ENCODE measurements at places on chromosomes 16 and 17. TPM values are rescaled to one million over a fixed set of nuclear protein-coding genes. Genes with fewer than 3 reads are reported as not detected.

DNA sequence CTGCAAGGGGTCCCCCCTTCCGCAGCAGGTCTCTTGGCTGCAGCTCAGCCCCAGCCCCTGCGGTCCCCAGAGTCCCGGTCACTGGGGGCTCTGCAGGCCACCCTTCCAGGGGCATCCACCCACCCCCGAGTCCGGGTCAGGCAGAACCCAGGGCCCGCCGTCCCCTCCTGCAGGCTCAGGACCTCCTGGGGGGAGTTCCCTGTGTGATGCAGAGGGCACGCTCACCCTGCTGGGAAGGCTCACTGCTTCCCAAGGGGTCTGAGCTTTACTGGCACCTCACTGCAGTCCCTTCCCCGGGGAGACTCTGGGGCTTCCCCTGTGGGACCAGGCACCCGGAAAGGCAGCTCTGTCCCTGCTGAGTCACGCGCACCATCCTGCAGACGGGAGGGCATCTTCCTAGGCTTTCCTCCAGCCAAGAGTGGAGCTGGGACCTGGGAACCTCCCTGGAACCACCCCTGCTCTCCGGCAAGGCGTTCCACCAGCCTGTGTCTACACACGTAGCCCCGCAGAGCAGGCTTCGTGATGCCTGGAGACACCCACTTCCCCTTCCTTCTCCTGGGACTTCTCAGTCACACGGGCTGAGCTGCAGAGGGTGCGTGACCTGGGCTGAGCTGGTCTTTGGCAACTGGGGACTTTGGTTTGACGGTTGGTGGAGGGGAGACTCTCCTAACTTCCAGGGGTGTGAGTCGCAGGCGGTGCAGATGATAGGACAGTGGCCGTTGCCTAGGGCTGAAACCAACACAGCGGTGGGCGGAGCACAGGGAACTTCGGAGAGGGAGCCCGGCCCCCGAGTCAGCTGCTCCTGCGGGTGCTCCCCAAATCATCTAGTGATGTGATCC, 23.4 kb downstream of the SLC25A10 start:
- no peaks in the 10 kb centered on the region for H3K36me3 ChIP-seq
- H3K27me3 ChIP-seq: peaks cover 15% of the 10 kb centered on the region
- H3K27ac ChIP-seq: no peak overlapping the region
- peaks cover 10% of the 10 kb centered on the region for H3K4me1 ChIP-seq
- peak overlapping the region; percentile 77 for H3K4me3 ChIP-seq

DNA sequence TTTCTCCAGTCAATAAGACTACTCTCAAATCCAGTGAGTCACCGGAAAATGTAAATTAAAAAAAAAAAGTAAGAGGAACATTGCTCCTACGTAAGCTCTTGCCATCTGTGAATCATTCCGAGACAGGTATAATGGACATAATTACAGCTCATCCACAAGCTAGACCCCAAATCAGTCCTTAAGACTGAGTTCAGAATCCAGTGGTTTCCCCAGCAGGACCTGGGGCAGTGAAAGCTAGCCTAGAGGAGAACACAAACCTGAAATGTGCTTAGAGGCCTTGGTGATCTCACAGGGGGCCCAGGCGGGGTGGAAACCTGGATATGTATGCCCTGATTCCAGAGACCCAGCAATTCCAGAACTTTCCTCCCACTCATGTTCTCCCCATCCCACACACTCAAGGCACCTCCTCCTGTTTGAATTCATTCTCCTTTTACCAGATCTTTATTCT, 132.0 kb downstream of the COPRS start:
- peaks cover 5% of the 10 kb centered on the region for H3K27me3 ChIP-seq
- H3K4me3 ChIP-seq: no peak overlapping the region
- H3K4me1 ChIP-seq: no peaks in the 10 kb centered on the region
- no peaks in the 10 kb centered on the region for H3K36me3 ChIP-seq
- H3K27ac ChIP-seq: no peak overlapping the region
- DNase-seq: no peak

- H3K4me3 ChIP-seq: no peak overlapping the region
- H3K27me3 ChIP-seq: no peaks in the 10 kb centered on the region
- H3K27ac ChIP-seq: peak overlapping the region; percentile 13
- H3K4me1 ChIP-seq: peaks cover 3% of the 10 kb centered on the region
These were observed 21.1 kb downstream of the NXPH3 start for GRCh38 chr17:49596613-49597244.

DNA sequence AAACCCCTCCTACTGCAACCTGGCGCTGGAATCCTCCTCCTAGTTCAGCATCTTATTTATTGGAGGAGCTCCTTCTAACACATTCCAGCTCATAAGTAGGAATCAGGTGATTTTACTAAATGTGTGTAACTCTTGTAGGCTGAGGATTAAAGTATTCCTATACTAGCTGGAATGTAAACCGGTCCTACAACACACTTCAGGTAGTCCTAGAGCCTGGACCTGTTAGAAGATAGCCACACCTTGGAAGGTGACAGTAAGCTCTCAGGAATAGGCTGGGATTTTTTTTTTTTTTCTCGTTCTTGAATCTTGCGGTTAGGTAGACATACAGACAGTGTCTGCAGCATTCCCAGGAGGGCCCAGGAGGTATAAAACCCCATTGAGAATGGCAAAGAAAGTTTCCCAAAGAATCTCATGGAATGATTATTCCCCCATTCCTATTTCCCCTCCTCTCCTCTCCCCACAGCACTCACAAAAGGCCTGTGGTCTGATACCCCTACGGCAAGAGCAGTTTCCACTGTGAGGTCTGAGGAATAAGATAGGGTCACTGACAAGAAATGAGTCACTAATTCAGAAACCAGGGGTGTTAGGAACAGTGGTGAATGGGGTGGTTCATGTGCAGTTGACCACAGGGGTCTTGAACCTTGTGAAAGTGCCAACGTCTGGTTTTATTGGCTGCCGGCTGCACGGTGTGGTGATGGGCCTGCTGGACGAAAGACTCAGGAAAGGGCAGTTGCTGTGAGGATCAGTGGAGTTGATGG, 267.1 kb downstream of the UTP18 start:
- H3K27ac ChIP-seq: no peak overlapping the region
- no peaks in the 10 kb centered on the region for H3K4me1 ChIP-seq

GRCh38 chr17:77352996-77353395, 212.2 kb downstream of the SEC14L1 start:
- no peak overlapping the region for H3K27ac ChIP-seq
- DNase-seq: peak; percentile 44
- H3K36me3 ChIP-seq: no peaks in the 10 kb centered on the region
- H3K27me3 ChIP-seq: no peaks in the 10 kb centered on the region
- peaks cover 16% of the 10 kb centered on the region for H3K4me1 ChIP-seq

GRCh38 chr16:47858333-47858982, 297.3 kb downstream of the ABCC12 start:
- H3K36me3 ChIP-seq: no peaks in the 10 kb centered on the region
- no peaks in the 10 kb centered on the region for H3K4me1 ChIP-seq
- DNase-seq: no peak
- peaks cover 8% of the 10 kb centered on the region for H3K27me3 ChIP-seq

DNA sequence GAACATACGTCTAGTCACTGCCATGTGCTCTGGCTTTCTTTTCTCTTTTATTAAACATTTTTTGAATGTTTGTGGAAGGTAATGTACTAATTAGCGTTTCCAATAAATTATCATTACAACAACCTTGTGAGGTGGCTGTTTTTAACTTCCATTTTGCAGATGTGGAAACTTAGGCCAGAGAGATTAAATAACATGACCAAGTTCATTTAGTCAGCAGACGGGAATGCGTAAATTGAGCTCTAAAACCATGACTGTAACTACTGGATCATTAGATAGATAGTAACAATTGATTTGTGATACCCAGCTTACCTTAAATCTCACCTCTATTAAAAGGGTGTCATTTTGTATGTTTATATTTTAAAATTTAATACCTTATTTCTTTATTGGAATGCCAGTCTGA, 49.4 kb downstream of the RABEP1 start:
- peaks cover 14% of the 10 kb centered on the region for H3K4me1 ChIP-seq
- no peak overlapping the region for H3K27ac ChIP-seq
- no peak overlapping the region for H3K4me3 ChIP-seq
- H3K27me3 ChIP-seq: no peaks in the 10 kb centered on the region

DNA sequence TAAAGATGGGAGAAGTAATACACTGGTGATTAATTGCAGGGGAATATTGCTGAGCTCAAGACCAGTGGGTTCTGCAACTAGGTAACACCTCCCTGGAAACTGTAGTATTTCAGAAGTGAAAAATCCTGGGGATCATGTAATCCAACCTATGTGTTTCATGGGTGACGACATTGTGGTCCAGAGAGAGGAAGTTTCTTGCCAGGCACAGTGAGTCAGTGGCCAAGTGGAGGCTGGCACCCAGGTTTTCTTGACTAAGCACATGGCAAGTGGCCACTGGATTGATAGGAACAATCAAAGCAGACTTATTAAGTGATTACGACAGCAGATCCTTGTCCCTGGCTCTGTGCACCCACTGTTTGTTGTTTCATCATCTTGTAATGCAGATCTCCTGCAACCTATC, 14.6 kb upstream of the CIITA start:
- H3K4me3 ChIP-seq: no peak overlapping the region
- H3K27ac ChIP-seq: no peak overlapping the region
- H3K4me1 ChIP-seq: peaks cover 31% of the 10 kb centered on the region
- DNase-seq: no peak

IRX3 gene
- total RNA-seq: not detected

PRKCB gene
- 193 TPM for total RNA-seq

CTRB2 gene
- not detected for total RNA-seq

ZDHHC7 gene
- 43.9 TPM for total RNA-seq

GNAO1 gene
- total RNA-seq: 1.6 TPM

TMEM11 gene
- total RNA-seq: 30.7 TPM
